ENCODE measurements at places on chromosomes 7 and 10.

DNA sequence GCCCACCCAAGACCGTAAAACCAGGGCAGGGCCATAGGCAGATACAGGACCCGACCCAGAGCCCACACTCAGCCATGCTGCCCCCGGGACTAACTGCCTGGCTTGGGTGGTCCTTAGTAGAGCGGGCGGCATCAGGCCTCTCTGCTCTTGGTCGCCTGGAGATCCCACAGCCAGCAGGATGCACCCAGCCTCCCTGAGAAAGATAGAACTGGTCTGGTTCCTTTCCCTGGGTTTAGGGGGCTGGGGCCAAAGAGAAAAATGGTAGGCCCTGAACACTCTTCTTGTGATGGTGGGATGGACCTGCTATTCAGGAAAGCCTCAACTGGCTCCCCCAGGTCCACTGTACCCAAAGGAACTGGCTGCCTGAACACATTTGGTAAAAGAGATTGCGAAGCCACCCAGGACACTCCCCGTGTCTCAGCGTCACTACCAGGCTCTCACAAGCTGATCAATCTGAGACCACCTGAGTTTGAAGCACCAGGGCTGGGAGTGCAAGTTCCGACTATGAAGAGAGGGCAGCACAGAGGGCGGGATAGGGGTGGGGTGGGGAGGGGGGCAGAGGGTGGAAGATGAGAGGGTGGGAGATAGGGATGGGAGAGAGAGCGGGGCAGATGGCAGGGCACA lies 591.5 kb downstream of the DNAJB6 start:
- DNase-seq: no peak

- no peak for DNase-seq
Measured at GRCh38 chr10:6701289-6701688, 121.2 kb upstream of the PRKCQ start.

DNA sequence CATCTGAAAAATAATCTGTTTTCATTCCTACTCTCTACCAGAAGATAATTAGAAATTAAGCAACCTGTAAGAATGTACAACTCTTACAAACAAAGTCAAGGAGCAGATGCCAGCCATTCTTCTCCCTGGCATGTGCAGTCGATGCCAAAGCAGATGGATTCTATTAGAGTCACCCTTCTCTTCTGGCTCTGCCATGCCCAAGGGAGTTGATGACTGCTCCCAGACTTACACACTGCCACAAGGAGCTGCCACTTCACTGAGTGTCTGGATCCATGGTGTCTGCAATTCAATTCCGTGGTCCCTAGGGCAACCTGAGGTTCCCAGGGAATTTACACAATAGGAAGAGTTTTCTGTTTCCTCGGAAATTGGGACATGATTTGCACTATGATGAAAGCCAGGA lies 89.1 kb upstream of the IFRD1 start:
- no peak for DNase-seq

DNA sequence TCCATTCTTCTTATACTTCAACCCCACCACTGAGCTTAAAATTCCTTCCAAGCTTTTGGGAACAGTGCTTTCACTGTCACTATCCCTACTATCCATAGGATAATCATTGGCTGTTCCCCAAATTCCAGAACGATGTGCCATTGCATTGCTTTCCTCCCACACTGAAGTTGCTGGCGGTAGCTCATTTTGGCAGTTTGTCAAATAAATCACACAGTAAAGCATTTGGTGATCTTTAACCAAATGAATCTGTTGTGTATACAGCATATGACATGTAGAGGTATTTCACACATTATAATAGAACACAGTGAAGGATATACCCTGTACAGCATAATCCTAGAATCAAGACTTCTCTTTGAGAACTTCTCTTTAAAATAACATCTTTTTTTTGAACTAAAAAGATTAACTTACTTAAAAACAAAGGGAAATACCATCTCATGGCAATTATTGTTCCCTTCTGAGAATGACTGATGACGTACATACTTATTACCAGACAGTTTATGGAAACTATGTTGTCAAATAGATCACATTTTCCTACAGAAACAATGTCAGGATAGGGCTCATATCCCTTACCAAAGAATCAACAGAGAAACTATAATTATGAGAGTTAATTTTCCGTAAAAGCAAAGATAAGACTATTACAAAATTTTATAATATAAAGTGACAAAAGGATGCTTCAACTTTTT lies 93.6 kb downstream of the CTNNA3 start:
- no peak for DNase-seq

All from activated CD8-positive, alpha-beta memory T cell treated with anti-CD3 and anti-CD28 coated beads for 1 hour (primary cell).